ENCODE measurements at places on chromosomes 11 and 22. TPM values are rescaled to one million over a fixed set of nuclear protein-coding genes. Genes with fewer than 3 reads are reported as not detected.

Gene GPHA2
- not detected for total RNA-seq

DNA sequence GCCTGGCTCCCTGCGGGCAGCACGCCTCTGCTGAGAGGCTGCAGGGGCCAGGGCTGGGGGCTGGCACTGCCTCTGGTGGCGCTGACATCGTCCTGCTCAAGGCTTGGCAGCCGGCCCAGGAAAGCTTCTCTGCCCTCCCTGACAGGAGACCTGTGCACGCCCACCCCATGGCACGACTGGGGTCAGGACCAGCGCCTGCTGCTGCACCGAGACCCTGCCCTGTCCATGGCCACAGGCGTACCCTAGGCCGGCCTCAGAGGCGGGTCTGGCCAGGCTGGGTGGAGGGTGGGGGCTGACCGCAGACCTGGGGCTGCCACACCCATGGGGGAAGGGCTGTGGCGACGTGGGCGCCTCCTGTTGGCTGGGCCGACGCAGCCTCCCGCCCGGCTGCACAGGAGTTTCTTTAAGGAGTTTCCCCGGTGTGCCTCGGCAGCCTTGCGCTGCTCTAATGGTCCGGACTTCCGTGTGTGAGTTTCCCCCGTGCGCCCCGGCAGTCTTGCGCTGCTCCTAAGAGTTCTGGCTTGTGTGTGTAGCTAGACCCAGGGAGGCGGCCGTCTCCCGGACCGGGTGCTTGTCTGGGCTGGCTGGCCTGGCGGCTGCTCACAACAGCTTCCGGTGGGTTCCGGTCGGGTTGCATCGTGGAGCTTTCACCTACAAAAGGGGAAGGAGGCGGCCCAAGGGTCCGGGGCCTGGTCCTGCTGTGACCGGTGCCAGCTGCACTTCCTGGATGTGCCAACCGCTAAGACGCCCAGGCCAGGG, 4.6 kb downstream of the TRABD start:
- peak; percentile 88 for DNase-seq

Gene PLEKHA7
- 110 TPM for total RNA-seq

Gene PLAAT5
- total RNA-seq = 1.1 TPM

DNA sequence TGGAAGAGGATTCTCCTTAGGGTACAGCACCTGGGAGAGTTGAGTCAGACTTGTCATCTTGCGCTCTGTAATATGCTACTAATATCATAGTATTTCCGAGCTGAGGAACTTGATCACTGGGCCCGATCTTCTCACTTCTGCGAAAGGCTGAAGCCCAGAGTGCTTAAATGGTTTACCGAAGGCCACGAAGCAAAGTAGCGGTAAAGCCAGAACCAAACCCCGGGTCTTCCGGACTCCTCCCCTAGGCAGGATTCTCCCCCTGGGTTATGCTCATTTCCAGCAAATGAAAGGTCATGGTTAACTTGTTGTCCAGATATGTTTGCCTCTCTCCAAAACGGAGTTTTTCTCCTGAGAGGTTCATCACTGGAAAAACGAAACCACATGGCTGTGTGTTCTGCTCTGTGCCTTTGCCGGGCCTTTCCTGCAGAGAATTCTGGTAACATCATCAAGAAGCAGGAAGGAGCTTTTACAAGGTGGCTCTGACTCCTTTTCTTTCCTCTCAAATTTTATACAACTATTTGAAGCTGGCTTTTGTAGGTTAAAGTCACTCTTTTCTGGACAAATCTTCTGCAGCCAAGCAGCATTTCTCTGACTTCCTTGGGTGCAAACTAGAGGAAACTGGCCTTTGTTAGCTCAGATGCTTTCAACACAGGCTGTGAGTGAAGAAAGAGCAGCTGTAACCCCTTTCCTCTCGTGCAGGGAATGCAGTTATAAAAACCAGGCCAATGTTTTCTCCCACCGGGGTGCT, 35.5 kb downstream of the UBASH3B start:
- DNase-seq = no peak

DNA sequence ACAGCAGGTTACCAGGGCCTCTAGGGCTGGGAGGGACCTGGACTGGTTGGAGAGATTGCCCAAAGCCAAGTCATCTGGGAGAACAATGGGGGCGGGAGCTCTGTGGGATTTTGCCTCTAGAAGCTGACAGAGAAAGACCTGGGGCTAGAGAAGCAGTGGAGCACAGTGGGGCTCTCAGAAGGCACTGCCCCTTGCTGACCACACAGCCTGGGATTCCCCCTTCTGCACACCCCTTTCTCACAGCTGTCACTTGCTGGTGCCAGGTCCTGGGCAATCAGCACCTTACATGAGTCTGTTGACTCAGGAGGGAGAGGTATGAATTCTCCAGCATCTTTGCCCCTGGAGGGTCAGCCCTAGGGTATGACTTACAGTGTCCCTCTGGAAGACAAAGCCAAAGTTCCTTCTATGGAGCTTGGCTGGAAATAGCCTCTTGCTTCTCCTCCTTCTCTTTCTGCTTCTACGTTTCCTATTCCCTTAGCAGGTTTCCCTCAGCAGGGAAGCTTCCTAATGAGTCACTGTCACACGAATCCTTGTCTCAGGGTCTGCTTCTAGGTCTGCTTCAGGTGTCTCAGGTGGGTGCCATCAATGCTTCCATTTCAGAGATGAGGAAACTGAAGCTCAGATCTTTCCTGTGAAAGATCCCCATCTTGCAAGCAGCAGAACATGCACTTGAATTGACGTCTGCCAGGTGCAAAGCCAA, 27.0 kb downstream of the GDPD5 start:
- DNase-seq = no peak

DNA sequence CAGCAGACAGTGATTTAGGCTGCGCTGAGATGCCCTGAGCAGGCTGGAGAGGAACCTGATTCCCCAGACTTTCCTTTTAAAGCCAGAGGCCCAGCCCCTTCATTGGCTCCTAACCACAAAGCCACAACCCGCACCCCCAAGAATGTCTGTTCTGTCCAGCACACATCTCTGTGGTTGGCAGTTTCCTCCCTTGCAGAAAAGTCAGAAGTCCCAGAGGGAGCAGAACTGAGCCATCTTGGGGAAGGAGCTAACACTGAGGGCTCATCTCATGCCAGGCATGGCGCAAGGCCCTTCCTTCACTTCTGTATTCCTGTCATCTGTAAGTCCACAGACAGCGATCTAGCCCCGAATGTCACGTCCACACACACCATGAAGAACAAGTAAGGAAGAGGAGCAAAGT, 97.1 kb upstream of the SYT13 start:
- DNase-seq = no peak

GRCh38 chr11:8069771-8070170, 11.2 kb upstream of the TUB start:
- DNase-seq = no peak

GRCh38 chr11:57453543-57454177, 6.7 kb upstream of the RTN4RL2 start:
- no peak for DNase-seq

DNA sequence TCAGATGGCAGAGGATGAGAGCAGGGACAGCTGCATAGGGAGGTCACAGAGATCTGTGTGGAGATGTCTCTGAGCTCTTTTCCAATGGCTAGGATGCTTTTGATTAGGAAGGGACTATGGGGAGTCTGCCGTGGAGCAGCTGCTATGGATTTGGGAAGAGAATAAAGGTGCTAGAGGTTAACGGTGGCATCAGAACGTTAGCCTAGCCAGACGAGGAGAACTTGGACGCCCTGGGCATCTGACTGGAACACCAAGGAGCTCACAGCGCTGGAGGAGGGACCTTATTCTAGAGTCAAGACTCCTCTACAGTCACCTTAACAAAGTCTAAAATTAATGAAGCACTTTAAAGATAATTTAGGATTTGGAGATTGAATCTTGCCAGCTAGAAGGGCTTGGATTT, 157.2 kb upstream of the B3GAT1 start:
- DNase-seq = no peak
